Stimulated activated CD8-positive, alpha-beta memory T cell treated with anti-CD3 and anti-CD28 coated beads, Interleukin-7, amount 100 ng/mL, for 1 hour (primary cell): ENCODE measurements at places on chromosomes 3 and 15.

DNA sequence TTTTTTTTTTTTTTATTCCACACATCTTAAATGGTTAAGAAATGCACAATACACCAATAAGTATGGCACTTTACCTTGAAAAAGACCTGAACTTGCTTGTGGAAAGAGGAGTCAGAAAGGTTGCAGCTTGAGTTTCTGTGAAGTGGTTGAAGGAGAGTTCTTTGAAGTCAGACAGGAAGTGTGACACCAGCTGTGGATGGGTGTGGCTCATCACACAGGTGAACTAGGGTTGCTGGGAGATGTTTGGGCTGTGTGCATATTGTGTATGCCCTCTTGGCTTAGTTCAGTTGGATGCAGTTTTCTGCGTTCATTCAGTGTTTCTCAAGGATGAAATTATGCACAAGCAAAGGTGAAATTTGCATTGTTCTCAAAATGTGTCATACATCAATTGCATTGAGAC is 6.3 kb downstream of the AEN start:
- DNase-seq, result no peak

GRCh38 chr3:66037986-66038369 is 740 bp downstream of the MAGI1 start:
- no peak for DNase-seq

- no peak for DNase-seq
These were observed 334.5 kb upstream of the KCNMB2 start for GRCh38 chr3:178201714-178202113.

GRCh38 chr3:155078711-155079467 is 1.2 kb upstream of the MME start:
- no peak for DNase-seq

DNA sequence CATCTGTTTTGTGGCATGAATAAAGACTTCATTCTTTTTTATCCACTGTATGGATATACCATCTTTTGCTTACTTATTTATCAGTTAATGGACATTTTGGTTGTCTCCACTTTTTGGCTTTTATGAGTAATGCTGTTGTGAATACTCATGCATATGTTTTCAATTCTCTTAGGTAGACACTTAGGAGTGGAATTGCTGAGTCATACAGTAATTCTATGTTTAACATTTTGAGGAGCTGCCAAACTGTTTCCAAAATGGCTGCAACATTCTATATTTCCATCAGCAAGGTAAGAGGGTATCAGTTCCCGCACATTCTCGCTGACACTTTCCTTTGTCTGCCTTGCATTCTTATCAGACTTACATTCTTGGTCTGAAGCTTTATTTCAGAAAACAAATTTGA is 191.1 kb downstream of the WNT5A start:
- DNase-seq, result no peak

- DNase-seq, result no peak
These were observed 4.1 kb downstream of the GALNT15 start for GRCh38 chr3:16178628-16178988.

DNA sequence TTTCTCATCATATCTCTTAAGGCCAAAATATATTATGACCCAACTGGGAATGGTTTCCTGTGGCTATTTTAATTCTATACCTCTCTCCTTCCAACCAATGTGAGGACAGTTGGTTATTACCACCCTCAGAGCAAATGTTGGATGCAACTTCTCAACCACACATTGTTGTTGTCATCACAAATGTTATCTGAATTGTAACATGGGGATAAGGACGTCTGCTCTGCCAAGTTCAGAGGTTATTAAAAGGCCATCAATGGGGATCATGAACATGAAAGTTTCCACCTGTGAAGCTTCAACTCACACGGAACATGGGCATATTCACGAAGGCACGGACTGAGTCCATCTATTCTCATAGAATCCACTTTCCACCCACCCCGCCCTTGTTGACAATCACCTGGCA is 46.8 kb downstream of the MB21D2 start:
- no peak for DNase-seq

- DNase-seq, result no peak
These were observed 10.3 kb upstream of the GPR160 start for GRCh38 chr3:170027233-170028102.

DNA sequence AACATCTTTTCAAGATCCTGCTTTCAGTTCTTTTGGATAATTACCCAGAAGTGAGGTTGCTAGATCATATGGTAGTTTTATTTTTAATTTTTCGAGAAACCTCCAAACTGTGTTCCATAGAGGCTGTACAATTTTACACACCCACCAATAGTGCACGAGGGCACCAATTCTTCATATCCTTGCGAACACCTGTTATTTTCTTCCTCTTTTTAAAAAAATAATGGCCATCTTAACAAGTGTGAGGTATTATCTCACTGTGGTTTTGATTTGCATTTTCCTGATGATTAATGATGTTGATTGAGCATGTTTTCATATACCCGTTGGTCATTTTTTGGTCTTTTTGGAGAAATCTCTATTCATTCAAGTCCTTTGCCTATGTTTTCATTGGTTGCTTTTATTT is 17.6 kb upstream of the CEP152 start:
- DNase-seq, result no peak

DNA sequence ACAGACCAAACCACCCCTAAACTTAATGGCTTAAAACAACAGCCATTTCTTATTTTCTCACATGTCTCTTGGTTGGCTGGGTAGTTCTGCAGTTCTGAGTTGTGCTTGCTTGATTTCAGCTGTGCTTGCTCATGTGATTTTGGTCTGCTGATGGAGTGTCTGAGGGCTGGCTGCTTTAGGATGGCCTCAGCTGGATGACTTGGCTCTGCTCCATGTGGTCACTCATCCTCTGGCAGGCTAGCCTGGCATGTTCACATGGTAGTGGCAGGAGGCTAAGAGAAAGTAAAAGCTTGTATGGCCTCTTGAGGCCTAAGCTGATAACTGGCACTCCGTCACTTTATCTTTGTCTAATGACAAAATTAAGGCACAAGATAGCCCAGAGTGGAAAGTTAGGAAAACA is 4.1 kb downstream of the SV2B start:
- DNase-seq, result no peak

GRCh38 chr3:23952646-23953045 is 7.6 kb downstream of the NR1D2 start:
- DNase-seq, result no peak

DNA sequence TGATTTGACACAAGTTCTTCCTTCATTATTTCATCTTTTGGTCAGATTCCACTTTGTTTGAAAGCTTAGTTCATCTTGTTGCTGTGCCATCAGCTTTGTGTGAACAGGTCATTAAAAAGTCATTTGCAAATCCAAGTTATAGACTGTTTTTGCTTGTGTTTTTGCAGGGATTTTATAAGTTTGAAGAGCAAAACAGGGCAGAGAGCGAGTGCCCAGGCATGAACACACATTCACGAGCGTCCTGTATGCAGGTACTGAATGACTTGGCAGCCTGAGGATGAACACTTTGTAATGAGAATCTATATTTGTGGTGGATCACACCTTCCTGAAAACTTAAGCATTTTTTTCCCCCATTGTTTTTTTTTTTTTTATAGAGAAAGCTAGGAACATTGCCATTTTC is 60.6 kb upstream of the SAMMSON start:
- no peak for DNase-seq

DNA sequence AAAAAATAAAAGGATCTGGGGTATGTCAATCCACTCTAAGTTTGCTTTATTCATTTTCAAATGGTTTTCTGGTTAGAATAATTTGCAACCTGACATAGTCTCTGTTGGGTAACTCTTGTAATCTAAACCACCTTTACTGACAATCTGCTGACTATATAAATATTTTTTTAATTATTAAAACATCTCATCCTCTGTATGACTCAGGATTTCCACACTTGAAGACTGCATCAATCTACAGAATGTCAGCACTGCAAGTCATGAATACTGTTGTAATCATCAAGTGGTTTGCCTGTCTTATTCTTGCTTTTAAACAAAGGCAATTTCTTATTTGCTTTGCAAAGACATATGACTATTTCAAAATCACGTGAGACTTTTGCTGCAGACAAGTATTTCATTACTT is 42.1 kb downstream of the VGLL3 start:
- no peak for DNase-seq

DNA sequence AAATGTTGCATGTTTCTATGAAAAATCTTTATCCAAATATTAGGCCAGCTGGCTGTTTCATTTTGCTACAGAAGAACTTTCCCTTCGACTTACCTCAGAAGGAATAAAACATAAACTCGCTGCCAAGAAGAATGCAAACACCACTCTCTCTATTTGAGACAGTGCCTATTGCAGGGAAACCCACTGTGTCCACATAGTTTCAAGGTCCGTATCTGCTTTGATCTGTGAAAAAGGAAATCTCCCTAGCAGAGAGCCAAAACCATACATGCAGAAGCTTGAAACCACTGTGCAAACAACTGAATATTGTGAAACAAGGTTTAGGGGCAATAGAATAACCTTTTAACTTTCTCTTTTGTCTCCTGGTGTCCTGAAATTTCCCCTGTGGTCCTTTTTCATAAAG is 35.0 kb upstream of the CAPN7 start:
- no peak for DNase-seq

DNA sequence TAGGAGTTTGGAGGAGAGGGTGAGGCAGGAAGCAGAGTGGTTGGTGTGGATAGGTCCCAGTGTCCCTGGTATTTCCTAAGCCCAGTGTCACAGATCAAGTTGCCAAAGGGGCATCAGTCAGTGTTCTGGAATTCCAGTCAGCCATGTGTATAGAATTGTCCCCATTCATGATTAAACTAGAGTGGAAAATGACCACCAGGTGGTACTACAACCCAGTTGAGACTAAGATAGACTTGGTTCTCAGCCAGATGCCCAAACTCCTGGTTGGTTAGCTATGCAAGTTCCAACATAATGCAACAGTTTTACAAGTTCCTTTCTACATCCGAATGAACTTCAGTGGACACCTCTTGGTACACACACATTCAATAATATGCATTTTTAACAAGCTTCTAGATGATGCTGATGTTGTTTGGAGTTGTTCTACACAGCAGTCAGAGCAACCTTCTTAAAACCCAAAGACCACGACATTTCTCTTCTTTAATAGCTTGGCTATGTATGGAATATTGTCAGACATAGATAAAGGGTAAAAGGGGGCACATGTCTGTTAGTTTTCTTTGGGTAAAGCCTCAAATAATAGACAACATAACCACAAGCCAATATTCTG is 8.4 kb upstream of the ATR start:
- no peak for DNase-seq

GRCh38 chr3:172470588-172470987 is 22.3 kb upstream of the GHSR start:
- DNase-seq, result no peak

DNA sequence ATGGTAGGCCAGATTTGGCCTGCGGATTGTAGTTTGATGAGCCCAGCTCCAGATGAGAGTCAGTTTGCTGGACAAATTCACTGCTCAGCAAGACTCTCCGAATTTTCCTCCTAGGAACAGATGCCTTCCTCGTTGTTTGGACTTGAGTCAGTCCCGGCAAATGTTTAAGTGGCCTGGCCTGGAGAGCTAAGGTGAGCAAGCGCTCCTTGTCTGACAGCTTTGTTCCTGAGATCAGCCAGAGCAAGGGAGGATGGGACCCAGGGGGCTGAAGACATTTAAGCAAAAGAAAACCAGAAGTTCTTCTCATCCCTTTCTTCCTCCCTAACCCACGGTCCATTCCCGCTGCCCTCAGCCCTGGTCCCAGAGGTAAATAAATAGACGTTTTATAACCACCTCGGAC is 40.3 kb downstream of the POLR2M start:
- DNase-seq, result no peak

- no peak for DNase-seq
These were observed 148.2 kb downstream of the NAALADL2 start for GRCh38 chr3:175007306-175007705.

GRCh38 chr3:195823280-195823679 is 11.6 kb upstream of the MUC4 start:
- no peak for DNase-seq

GRCh38 chr3:157405457-157405856 is 31.2 kb upstream of the PTX3 start:
- no peak for DNase-seq

- DNase-seq, result no peak
These were observed 36.5 kb upstream of the SPTBN5 start for GRCh38 chr15:41930221-41930866.

DNA sequence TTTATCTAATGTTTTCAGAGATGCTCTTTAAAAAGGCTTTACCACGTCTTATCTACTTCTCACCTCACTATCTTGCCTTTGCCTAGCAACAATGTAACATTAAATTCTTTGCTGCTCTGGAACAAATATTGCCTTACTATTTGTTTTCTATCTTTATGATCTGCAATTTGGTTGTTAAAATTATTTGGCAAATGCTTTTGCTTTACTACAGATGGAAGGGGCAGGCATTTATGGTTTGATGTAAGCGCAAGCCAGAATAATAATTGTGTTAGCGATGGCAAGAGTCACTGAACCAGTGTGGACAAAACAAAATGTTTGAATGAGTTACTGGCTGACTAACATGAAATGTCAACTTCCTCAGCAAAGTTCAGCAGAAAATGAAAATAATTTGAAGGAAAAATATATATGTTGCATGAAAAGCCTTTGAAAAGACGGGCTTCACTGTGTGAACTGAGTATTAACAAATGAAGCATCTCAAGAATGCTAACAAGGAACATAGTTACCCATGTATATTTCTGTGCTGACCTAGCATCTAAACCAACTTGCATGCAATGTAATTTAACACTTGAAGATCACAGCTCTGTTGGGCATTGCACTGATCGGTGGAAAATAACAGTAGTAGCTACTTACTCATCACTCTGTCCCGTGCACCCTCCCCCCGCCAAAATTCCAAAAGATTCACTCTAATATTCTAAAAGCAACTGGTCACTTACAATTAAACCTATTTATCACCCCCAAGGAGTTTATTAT is 454.0 kb upstream of the ARHGEF26 start:
- no peak for DNase-seq

- DNase-seq, result no peak
These were observed 318.1 kb downstream of the THSD4 start for GRCh38 chr15:71433402-71433801.

DNA sequence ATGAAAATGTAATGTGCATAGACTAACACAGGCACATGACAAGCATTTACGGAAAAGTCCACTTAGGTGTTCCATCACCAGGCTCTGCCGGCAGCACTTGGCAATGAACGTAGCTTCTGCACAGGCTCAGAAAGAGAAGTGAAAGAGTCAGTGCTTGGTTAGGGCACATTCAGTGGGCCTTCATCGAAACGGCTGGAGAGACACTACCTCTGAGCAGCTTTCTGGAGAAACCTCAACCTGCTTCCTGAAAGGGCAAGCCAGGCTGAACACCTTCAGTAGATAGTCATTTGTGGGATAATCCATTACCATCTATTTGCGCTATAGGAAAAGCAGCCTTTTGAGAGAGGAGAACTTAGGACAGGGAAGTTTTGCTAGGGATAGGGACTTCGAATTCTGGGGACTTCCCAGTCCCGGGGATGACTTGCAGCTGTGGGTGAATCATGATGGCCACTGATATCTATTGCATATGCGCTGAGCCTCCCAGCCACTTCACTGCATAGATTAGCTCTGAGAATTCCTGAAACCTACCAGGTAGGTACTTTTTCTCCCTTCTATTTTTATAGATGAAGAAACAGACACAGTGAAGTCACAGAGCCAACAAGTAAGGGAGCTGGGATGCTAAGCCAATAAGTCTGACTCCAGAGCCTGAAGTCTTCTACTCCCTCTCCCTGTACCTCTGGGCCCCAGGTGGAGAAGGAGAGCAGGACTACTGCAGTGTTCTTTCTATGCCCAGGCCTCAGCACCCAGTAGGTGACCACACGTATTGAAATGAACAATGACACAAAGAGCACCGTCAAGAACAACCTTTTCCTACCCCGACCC is 4.2 kb upstream of the SH2D7 start:
- no peak for DNase-seq
